Fibroblast of skin of left biceps (primary cell): ENCODE measurements at places on chromosomes 11 and 22.

DNA sequence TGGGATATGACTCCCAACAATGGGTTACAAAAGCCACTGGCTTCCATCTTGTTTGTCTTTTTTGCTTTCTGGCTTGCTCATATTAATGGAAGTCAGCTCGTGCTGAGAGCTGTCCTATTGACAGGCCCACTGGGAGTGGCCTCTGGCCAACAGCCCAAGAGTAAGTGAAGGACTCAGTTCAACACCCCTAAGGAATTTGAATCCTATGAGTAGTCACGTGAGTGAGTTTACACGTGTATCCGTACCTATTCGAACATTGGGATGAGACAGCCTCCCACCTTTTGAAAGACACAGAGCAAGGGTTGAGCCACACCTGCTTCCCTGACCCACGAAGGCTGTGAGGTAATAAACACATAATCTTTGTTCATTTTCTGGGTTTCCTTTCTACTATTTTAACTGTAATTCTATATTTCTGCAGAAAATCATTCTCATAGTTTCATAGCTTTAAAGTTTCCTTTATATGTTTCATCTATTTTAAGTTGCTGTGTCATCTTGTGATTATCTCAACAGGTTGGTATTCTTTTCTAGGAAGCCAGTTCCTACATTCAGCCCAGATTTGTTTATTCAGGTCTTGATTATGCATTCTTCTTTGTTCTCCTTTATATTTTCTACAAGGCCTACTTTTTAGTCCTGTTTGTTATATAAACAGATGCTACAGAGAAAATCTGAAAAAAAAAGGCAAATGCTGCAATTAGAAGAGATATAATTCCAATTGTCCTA is 802.3 kb downstream of the CNTN5 start:
- DNase-seq = no peak

DNA sequence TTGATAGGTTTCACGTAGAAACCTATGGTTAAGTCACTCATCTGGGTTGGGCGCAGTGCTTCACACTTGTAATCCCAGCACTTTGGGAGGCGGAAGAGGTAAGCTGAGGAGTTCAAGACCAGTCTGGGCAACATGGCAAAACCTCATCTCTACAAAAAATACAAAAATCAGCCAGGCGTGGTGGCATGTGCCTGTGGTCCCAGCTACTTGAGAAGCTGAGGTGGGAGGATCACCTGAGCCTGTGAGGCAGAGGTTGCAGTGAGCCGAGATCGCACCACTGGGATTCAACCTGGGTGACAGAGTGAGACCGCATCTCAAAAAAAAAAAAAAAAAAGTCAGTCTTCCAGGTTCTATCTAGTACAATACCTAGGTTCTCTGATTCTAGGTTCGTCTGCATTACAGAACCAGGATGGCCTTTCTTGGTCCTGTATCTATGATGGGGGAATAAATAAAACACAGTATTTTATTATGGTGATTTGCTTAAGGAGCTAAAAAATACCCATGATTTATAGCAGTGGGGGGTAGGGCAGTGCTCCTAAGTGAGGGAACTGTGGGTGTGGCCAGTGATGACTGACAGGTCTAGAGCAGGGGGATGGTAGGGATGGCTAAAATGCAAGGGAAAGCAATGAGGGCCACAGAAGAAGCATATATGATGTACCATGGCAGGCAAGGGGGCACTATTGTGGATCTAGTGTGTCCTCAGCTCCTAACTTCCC is 65.5 kb upstream of the NUP160 start:
- DNase-seq = no peak

- DNase-seq = no peak
Observed at GRCh38 chr11:774873-775592, 2.3 kb downstream of the GATD1 start.

GRCh38 chr11:91783173-91783572 is 441.4 kb upstream of the FAT3 start:
- DNase-seq = no peak

GRCh38 chr11:44564670-44565210 is 723 bp upstream of the CD82 start:
- DNase-seq = no peak

DNA sequence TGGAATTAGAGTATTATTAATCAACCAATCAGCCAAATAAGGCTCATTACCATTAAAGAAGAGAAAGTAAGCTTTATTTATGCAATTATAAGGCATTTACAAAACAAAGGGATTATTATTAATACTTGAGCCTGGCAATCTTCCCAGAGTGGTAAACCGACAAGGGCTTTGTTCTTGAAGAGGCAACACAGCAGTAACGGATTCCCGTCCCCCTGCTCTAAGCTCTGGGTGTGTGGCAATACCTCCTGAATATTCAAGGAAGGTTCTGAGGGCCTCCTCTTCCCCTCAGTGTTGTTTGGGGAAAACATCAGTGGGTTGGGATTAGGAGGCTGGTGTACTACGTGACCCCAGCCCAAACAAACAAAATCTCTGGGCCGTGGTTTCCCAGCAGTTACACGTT is 176.5 kb downstream of the TENM4 start:
- DNase-seq = no peak

DNA sequence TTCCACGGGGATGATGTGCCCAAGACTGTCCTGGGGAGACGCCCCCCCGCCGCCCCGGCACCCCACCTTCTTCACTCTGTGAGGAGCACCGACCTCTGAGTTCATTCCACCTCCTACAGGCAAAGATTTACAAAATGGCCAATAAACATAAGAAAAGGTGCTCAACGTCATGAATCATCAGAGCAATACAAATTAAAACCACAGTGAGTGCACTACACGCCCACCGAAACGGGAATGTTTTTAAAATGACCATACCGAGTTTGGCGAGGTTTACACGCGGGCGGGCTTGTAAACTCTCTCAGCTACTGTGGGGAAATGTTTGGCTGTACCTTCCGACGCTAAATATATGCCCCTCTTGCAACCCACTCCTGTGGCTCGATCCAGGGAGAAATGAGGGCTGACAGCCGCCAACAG is 7.9 kb downstream of the NPTXR start:
- no peak for DNase-seq

- no peak for DNase-seq
Observed at GRCh38 chr11:45159781-45160365, 13.4 kb downstream of the PRDM11 start.

GRCh38 chr11:131246663-131247062 is 123.8 kb upstream of the NTM start:
- DNase-seq = no peak

GRCh38 chr11:47994417-47994816 is 14.1 kb downstream of the PTPRJ start:
- no peak for DNase-seq

DNA sequence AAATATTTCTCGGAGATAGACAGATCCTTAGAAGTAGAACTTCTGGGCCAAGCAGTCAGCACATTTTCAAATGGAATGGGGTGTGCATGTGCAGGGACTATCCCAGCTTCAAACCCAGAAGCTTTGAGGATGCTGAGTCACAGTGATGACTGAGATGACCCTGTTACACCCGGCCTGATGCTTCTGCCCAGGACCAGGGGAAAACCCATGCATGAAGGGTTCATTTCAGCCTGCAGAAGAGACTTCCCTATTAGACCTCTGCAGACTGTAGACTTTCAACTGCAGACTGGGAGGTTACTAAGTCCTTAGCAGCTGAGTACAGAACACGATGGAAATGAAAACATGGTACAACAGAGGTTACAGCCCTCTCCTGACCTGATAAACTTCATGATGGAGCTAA is 3.6 kb upstream of the OR2AT4 start:
- DNase-seq = no peak

GRCh38 chr22:20281891-20282290 is 13.8 kb upstream of the RTN4R start:
- no peak for DNase-seq

GRCh38 chr11:75341612-75342011 is 9.8 kb downstream of the ARRB1 start:
- no peak for DNase-seq

DNA sequence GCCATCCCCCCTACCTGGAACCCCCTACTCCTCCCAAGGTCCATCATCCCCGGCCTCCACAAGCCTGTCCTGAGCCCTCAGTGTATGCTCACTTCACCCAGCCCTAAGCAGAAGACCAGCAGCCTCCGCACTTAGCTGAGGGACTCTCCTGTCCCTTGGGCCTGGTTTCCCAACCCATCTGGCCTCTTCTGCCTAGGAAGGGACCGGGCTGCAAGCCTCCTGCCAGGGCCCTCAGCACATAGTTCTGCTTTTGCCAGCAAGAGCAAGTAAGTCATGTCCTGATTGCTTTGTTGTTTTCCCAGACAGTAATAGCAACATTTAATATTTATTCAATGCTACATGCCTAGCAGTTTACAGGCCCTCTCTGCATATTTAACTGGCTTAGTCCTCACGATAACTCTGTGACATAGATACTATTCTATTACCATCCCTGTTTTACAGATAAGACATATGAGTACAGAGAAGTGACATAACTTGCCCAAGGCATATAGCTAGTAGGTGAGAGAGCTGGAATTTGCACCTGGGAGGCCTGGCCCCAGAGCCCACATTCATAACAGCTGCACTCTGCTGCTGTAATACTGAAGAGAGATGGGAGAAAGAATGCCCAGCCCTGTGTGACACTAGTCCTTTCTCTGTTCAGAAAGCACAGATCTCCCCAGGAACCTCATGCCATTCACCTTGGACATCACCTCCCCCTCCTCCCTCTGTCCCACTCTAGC is 139.2 kb downstream of the PARVA start:
- no peak for DNase-seq

GRCh38 chr11:57641011-57641807 is 8.5 kb downstream of the YPEL4 start:
- no peak for DNase-seq

DNA sequence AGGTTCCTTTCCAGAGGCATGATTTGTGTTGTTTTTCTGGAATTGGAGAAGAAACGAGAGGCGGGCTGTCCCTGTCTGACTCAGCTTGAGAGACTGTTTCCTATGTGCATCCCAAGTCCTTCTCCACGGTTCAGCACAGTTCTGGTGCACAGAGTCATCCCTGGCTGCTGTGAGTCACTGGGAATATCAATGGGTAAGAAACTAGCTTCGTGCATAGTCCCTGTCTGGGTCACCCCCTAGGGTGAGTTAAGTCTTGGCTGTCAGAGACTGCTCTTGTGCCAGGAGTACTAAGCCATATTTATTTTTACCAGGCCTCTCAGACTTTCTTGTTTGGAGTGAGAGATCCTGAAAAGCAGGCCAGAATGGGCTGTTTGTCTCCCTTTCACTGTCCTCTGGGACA is 2.4 kb upstream of the LRP4 start:
- peak; percentile 91 for DNase-seq

GRCh38 chr22:44686873-44687600 is 15.0 kb upstream of the PRR5 start:
- DNase-seq = no peak

- DNase-seq = no peak
Observed at GRCh38 chr11:39586036-39586435, 1873.4 kb downstream of the LRRC4C start.

- DNase-seq = no peak
Observed at GRCh38 chr11:107731941-107732688, 20.3 kb upstream of the SLN start.

GRCh38 chr22:47173535-47174021 is 411.1 kb downstream of the TBC1D22A start:
- no peak for DNase-seq

DNA sequence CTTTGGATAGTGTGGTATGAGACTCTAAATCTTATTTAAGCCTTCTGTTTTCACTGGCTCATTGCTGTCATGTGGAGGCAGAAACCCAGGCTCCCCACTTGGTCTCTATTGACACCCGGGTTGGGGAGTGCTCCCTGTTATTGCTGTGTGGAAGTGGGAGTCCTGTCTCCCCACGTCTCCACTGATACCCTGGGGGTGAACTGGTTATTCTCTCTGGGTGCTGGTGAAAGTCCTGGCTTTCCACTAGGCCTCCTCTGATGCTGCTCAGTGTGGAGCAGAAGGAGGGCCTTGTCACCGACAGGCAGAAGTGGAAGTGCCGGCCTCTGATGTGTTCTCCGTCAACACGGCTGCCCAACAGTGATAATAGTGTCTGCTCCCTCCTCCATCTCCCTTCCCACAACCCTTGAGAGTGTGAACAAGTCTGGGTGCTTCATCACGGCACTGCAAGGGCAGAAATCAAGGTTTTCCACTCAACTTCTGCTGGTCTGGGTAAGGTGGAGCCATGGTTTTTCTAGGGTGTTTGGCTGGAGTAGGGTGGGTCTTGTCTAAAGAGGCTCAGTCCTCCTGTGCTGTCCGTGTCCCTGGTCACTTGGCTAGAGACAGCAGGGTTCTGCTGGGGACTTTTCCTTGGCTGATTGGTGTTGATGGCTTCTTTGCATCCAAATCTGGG is 240.7 kb upstream of the B3GAT1 start:
- no peak for DNase-seq

DNA sequence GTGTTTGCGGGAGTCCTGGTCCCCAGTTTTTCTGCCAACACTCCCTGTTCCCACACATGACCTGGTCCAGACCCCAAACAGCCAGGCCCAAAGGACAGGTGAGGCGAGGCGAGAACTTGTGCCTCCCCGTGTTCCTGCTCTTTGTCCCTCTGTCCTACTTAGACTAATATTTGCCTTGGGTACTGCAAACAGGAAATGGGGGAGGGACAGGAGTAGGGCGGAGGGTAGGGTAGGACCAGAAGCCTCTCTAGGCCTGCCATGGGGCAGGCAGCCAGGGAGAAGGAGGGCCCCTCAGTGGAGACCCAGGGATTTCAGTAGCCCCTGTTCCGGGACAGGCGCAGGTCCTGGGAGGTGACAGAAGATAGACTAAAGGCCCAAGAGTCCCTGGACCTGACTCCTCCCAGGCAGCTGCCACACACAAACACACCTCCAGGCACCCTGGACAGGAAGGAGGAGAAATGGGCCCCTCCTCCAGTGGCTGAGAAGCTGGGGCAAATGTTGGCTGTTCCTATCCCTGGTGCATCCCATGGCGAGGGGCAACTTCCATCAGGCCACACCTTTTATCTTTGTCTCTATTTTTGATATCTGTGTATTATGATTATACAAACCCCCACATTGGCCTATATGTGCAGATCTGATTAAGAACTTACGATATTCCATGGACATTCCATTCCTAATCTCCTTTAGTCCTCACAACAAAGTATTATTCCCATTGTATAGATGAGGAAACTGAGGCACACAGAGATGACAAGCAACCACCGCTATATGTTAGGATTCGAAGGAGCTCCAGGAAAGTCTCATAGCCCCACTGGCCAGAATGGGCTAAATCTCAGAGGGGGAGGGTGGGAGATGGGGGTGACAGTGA is 626 bp upstream of the F2 start:
- DNase-seq = no peak

GRCh38 chr11:64246871-64247728 is at the start of gene PPP1R14B:
Gene PPP1R14B (minus strand): TSS chr11:64246943. CDS start chr11:64246673, 270 bp downstream.
- peak; percentile 47 for DNase-seq

DNA sequence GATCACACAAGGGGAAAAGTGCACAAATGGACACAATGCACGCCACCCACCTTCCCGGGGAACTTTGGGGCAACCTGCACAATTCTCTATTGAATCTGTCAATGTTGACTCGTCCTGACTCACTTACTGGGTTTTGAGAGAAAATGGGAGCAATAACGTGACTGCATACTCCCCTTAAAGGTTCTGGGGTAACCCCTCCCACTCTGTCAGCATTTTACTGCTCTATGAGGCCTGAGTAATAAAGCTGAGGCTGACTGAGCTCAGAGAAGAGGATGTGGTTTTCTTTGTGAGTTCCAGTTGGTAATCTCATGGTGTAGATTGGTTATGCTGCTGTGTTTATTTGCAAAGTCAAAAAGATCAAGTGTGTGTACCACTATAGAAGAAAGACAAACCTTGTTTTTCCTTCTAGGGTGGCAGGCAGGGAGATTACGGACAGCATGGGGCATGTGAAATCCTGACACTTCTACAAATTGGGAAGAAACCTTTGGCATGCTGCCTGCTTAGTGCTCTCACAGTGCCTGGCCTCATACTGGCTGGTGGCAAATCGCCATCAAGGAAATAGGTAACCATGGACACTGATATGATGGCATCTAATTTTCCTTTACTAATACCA is 16.1 kb upstream of the APOA1 start:
- DNase-seq = peak; percentile 50
